ENCODE measurements at places on chromosomes 11 and 22.

GRCh38 chr11:9771071-9771511 lies 107.2 kb downstream of the SWAP70 start:
- no peak for DNase-seq

GRCh38 chr11:15836795-15837194 lies 519.6 kb downstream of the SOX6 start:
- no peak for DNase-seq

GRCh38 chr11:36092314-36093030 lies 148.6 kb downstream of the LDLRAD3 start:
- no peak for DNase-seq

DNA sequence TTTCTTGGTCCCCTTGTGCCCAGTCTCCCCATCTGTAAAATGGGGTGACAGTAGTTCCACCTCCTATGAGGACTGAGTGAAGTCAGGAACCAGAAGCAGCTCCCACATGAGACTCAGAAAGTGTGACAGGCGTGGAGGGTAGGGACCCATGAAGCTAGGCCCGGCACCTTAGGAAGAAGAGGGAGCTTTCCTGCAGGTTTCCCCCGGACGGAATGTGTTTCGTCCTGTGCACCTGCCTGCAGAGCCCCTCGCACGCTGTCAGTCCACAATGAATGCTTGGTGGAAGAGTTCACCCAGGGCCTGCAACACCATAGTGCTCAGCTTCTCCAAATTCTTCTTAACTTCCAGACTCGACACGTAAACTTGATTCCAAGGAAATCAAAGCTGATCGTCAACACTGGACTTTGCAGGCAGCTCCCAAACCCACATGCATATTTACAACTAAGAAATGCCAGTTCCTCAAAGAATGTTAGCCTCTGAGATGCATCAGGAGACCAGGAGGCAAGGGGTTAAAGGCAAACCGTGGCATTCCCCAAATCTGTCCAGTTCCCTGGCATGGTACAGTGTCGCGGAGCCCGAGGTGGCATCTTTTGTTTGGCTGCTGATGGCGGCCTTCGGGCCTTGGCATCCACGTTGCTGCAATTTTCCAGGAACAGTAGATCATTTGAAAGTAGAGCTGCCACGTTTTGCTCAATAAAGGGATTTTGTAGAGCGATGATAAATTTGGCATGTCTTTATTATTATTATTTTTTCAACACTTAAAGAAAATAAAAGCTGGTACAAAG lies 15.4 kb downstream of the LRP5 start:
- no peak for DNase-seq

GRCh38 chr11:118917481-118918127 lies 8.1 kb downstream of the BCL9L start:
- no peak for DNase-seq

DNA sequence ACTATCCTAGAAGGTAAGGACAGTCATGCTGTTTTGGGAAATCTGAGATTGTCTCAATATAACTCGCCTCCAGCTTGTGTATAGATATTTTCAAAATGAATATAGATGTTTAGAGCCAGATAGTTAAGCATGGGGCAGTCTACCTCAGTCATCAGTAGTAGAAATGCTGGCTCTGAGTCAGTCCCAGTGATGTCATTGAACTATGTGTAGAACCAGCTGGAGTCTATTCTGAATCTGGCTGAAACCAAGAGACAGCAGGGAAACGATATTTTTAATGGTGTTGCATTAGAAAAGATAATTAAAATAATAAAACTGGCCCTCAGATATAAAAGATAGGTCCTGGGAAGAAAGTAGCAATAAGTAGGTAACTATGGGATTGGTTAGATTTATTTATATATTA lies 25.9 kb downstream of the PIWIL4 start:
- DNase-seq, result no peak

GRCh38 chr11:131109257-131109656 lies 193.0 kb upstream of the SNX19 start:
- DNase-seq, result no peak

- DNase-seq, result no peak
Measured at GRCh38 chr11:11389238-11389637, 36.2 kb upstream of the CSNK2A3 start.

- DNase-seq, result no peak
Measured at GRCh38 chr11:13229136-13229535, 48.5 kb upstream of the BMAL1 start.

- no peak for DNase-seq
Measured at GRCh38 chr11:61472868-61473267, 35.7 kb upstream of the LRRC10B start.

DNA sequence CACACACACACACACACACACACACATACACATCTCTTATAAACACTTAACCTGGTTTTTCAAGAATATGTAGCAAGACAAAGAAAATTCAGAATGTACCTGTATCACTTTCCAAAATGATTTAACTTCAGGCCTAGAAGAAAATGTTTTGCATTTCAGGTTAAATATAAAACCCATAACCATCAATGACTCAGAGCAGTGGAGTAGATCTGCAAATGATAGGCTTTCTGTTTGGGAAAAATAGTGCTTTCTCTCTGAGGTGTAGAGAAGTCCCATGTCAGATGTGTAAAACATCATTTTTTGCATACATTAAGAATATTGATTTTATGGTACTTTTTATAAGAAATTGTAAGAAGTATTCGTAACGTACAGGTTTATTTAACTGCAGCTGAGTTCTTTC lies 116.9 kb downstream of the STK33 start:
- no peak for DNase-seq

DNA sequence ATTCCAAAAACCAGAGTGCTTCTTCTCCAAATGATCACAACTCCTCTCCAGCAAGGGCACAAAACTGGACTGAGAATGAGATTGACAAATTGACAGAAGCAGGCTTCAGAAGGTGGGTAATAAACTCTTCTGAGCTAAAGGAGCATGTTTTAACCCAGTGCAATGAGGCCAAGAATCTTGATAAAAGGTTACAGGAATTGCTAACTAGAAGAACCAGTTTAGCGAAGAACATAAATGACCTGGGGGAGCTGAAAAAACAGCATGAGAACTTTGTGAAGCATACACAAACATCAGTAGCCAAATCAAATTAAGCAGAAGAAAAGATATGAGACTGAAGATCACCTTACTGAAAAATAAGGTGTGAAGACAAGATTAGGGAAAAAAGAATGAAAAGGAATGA lies 15.5 kb downstream of the OR52M1 start:
- DNase-seq, result no peak

DNA sequence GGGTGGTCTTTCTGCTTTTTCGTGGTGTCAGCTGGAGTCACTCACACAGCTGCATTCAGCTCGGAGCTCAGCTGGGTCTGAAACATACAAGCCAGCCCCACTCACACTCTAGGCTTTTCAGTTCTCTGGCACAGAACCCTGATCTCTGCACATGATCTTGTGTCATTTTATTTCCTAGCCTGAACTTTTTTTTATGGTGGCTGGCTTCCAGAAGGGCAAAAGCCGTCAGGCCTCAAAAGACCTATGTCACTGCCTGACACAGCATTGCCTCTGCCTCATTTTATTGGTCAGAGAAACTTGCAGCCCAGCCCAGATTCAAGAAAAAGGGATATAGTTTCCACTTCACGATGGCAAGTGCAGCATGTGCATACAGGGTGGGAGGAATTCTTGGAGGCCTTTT lies 117.8 kb downstream of the NTM start:
- peak; percentile 39 for DNase-seq

GRCh38 chr22:24703101-24703500 lies 71.4 kb downstream of the PIWIL3 start:
- no peak for DNase-seq

GRCh38 chr22:46251816-46252380 lies 1.8 kb upstream of the CDPF1 start:
- no peak for DNase-seq

DNA sequence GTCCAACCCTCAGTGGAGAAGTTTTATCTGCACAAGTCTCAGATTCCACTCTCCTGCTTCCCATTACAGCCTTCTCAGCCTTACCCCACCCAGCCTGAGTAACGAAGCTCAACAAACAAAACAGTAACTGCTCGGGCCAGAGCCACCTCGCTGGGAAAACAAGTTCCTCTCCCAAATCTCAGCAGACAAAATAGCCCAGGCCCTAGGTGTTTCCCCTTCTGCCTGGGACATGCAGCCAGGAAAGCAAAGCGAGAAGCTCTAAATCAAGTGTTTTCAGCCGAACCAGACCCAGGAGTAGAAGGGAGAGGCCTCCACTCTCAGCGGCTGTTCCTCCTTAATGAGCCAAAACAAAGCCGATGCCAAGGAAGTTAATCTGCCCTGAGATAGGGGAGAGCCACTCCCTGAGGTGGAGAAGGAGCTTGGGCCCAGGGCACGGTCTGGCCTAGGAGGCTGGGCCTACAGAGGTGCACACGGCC lies 44.0 kb downstream of the LIF start:
- no peak for DNase-seq

DNA sequence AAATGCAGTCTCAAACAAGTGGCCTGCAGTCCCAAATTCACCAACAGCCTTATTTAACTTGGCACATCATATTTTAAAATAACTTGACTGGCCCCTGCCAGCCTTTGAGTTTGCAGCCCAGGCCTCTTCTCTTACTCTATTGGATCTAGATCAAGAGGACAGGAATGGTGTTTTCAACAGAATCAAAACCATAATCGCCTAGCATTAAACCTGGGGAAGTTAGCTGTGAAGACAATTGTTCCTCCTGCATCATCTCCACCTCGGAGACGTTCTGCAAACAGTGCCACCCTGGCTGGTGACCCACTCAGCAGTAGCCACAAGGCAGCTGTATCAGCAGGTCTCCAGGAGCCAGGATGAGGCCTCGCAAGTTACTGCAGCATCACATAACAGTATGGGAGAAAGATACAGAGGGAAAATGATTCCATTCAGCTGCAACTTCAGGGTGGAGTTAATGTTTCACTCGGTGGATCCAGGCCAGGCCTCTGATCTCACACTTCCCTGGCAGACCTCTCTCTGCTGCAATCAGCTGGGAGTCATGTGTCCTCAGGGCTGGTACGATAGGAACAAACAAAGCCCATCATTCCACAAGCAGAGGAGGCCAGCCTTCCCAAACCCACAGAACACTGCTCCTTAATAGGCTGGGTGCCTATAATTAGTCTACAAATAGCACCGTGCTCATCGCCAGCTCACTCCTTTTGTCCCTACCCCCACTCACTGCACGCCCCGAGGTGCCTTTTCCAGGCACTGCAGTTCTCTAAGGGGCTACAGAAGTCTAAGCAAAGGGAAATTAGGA lies 18.6 kb upstream of the SCN2B start:
- peak; percentile 69 for DNase-seq
